ENCODE measurements at places on chromosomes 5 and 9.

- DNase-seq = no peak
These were observed 89.6 kb downstream of the EFNA5 start for GRCh38 chr5:107580889-107581820.

- no peak for DNase-seq
These were observed 163.7 kb downstream of the ESM1 start for GRCh38 chr5:54821445-54822323.

- no peak for DNase-seq
These were observed 41.9 kb upstream of the UBQLN1 start for GRCh38 chr9:83749706-83750105.

GRCh38 chr9:110850401-110851135 is 182.0 kb downstream of the MUSK start:
- DNase-seq = no peak

- no peak for DNase-seq
These were observed 4.4 kb downstream of the ABL1 start for GRCh38 chr9:130839132-130840111.

DNA sequence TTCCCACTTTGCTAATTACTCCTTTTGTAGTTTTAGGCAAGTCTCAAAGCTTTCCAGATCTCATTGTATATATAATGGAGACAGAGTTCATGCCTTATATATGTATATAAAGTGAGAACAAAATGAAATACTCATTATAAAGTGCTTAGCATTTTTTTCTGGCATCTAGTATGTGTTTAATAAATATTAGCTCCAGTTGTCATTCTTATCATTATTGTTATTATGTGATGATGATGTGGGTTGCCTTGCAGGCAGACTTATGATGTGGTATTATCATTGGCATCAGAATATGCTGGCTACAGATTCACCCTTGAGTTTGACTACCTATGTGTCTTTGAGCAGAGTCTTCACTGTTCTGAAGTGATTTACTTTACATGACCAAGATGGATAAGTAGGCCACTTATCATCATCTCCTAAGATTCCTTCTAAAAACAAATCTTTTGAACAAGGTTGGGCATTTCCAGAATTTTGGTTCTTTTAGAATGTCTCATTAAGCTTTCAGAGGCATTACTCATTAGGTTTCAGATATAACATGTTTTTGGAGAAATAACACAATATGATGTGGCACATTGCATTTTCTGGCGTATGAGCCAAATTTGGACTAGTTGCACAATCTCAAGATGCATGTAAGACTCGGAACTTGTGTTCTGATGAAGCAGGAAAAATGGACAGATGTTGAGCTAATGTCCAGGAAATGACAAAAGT is 145.6 kb upstream of the TNC start:
- DNase-seq = no peak

DNA sequence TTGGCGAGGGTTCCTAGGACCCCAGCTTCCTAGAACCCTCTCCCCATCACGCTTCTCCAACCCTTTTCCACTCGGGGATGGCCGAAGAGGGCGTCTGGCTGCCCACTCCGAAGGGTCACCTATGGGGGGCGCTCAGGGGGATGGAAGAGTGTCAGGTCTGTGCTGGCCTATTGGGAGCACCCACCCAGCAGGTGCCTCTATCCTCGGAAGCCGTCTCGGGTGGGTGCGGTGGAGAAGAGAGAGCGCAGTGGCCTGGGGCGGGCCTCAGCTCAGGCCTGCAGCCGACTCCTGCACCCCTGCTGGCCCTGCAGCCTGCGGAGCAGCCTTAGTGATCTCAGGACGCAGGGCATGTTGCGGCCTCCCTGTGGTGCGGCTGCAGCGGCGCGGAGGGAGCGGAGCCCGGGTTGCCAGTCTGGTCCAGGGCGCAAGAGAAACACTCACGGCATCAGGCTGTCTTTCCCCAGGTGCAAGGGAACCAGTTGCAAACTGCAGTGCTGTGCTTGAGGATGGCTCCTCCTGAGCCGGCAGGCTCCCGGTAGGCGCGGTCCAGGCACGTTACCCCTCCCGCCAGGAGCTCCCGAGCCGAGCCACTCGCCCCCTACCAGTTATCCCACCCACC is 1.5 kb upstream of the IRX2 start:
- DNase-seq = no peak

GRCh38 chr5:38816083-38817030 is 29.5 kb upstream of the OSMR start:
- DNase-seq = no peak

GRCh38 chr5:146076455-146076854 is 28.9 kb downstream of the PLAC8L1 start:
- no peak for DNase-seq

DNA sequence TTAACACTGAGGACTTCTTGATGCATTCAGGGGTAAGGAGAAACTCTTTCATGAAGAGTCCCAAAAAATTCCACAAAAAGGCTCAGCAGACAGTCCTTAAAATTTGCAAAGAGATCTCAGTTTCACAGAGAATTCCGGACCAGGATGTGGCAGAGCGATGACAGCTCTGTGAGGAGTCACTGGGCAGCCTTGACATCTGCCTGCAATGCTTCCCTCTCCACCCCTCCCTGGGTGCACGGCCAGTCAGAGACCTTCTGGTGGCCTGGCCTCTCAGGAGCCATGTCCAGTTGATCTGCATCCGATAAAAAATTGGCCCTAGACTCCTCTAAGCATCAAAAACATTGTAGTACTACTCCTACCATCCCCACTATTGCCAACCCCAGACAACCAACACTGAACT is 76.8 kb downstream of the MACROH2A1 start:
- DNase-seq = no peak

GRCh38 chr5:180590543-180591310 is 572 bp downstream of the SCGB3A1 start:
- DNase-seq = no peak

- DNase-seq = no peak
These were observed 1.9 kb upstream of the GM2A start for GRCh38 chr5:151251001-151251551.

DNA sequence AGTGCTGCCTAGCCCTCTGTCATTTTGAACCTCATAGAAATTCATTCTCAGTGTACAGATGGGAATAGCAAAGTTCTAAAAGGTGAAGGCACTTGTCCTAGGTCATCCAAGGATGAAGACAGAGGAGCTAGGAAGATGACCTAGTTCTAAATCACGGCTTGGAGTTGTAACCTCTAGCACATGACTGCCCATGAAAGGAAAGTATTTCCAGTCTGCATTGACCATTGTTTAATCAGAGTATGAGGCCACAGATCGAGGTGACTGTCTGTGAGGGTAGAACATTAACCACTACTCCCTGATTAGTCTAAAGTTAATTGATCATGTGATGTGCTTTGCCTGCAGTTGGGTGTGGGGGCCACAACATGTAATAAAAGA is 674 bp upstream of the TNFSF15 start:
- DNase-seq = no peak

DNA sequence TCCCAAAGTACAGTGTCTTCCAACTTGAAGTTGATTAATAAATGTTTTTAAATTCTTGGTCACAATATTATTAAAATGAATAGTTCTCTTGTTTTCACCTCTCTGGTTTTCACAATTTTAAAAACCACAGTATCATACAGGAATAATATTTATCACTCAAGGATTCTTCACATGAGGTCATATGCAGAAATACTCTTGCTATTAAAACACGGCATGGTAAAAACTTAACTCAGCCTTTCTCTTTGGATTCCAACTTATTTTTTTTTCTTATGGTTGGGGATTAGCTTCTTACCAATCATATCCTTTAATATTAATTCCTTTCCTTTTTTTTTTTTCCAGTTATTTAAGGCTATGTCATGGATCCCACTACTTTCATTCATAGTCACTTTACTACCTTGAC is 289.4 kb downstream of the ADAMTS6 start:
- DNase-seq = no peak

GRCh38 chr5:132026516-132027008 is 15.1 kb upstream of the ACSL6 start:
- no peak for DNase-seq

All from occipital lobe (tissue), 3 donors.